ENCODE measurements at places on chromosomes 3 and 15.

GRCh38 chr3:190709351-190709773 is 153.1 kb downstream of the GMNC start:
- DNase-seq: no peak

DNA sequence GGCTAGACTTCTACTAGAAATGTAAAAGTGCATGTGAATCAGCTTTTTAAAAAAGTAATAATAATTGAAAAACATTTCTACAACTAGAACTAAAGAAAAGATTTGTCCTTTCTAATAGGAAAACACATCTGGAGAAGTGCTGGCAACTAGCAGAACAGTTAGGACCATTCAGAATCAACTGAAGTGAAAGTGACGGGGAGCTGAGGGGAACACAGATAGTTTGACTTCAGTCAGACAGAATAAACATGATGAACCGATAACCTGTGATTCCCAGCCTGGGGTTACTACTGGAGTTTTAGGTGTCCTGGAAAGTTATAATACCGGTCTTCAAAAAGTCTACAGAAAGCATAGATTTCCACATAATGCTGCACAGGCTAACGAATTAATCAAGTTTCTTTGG is 28.1 kb downstream of the OPA1 start:
- no peak for DNase-seq

- DNase-seq: no peak
These were observed 28.3 kb upstream of the ADCY5 start for GRCh38 chr3:123476967-123477750.

- DNase-seq: peak; percentile 82
These were observed 15.0 kb downstream of the TIGIT start for GRCh38 chr3:114308830-114309229.

DNA sequence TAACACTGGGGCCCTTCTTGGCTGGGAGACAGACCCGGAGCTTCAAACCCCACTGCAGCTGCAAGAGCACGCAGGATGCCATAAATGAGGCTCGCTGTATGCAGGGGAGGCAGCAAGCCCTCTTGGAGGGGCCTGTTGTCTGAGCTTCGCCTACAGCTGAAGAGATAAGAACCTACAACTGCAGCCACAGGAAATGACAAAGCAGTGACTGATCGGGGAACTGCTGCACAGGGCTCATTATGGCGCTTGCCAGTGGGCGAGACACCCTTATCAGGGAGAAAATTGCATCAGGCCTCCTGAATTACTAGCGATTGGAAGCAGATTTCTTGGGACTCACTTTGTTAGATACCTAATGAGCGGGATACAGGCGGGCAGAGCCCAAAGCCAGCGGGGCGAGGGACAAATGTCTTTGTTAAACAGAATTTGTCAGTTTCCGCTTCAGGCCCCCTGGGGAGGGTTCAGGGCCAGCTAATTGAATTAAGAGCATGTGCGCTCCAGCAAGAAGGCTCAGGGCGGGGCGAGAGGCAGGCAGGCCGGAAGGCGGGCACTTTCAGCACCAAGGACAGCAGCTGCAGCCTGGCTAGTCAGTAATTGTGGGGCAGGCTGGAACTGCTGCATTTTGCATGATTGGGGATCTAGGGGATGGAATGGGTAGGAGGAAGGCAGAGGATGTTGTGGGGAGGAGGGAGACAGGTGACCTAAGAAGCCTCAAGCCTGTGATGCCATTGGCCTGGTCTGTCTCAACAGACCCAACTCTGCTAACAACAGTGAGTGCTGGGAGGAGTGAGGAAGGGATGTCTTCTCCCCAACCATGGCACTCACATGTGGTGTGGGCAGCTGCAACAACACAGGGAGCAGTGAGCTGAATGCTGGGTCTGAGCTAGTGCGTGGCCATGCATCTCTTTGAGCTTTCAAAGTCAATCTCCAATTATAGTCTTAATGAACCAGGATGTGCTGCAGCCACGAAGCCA is 55.3 kb downstream of the CCDC33 start:
- peak; percentile 45 for DNase-seq

- no peak for DNase-seq
These were observed 264.0 kb upstream of the SLITRK3 start for GRCh38 chr3:165459924-165460835.

DNA sequence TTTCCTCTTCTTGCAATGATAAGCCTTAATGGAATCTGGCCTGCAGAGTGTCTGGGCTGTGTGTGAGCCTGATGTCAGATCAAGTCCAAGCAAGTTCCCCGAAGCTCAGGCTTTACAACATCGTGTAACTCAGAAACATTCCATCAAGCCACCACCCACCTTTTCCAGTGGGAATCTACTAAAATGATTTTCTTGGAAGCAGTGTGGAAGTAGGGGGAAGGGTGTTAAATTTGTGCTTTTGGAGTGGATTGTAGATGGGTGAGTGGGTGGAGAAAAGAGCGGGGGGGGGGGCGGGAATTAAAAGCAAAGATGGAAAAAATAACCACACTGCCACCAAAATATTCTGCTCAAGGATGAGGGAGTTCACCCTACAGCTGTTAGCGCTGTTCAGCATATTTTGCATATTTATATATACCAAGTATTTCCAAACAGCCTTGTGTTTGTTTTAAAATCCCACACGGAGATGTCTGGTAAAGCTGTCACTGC is 53.6 kb downstream of the VGLL3 start:
- DNase-seq: no peak

GRCh38 chr15:23416349-23417276 is 30.4 kb downstream of the GOLGA6L2 start:
- no peak for DNase-seq

All from CD4-positive, alpha-beta T cell treated with Interleukin-21 for 1 hour (primary cell).